ENCODE measurements at places on chromosomes 6 and 20.

DNA sequence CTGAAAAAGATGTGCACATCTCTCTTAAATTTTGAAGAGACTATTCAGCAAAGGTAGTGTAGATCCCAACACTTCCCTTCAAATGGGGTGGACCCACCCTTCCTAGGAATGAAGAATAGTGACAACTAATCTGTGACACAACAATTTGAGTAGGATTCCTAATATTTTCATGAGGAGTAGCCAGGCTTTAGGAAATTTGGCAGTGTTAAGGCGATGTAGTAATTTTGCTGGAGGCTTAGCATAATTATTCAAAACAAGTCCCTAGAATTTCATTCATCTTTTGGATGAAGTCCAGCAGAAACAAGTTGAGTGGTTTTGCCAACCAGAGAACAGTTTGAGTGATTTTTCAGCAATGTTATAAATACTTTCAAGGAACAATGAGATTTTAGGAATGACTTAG lies 52.4 kb downstream of the ELOVL4 start:
- DNase-seq = no peak

GRCh38 chr20:18637224-18637623 lies 49.4 kb downstream of the DTD1 start:
- no peak for DNase-seq

GRCh38 chr20:16069389-16070010 lies 503.7 kb downstream of the KIF16B start:
- DNase-seq = no peak

DNA sequence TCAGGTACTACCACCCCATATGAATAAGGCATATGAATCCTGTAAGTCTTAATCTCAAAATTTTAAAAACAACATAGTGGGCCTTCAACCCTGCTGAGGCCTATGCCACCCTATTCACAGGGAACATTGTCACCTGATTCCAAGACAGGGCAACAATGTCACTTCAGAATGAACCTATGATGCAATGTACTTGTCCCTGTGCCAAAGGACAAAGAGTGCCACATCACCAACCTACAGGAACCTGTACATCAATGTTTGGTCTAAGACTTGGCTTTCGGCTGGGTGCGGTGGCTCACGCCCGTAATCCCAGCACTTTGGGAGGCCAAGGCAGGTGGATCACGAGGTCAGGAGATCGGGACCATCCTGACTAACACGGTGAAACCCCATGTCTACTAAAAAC lies 318.5 kb upstream of the JARID2 start:
- DNase-seq = no peak

DNA sequence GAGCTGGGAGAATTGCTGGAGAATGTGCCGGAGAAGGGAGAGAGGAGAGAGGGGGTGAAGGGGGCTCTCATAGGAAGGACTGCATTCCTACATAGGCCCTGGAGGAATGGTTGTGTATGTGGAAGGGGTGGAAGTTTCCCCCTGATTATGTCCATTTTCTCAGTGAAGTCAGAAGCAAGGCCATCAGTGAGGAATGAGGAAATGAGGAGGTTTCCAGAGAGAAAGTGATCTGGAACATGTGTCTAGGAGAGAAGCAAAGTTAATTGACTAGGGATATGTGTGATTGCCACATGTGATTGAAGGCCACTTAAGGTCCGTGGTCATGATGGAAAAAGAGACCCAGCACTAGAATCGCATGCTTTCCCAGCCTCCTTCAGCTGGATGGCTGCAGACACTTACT lies 42.3 kb downstream of the TBPL1 start:
- no peak for DNase-seq

GRCh38 chr6:18454446-18454845 lies 67.3 kb downstream of the RNF144B start:
- DNase-seq = no peak

DNA sequence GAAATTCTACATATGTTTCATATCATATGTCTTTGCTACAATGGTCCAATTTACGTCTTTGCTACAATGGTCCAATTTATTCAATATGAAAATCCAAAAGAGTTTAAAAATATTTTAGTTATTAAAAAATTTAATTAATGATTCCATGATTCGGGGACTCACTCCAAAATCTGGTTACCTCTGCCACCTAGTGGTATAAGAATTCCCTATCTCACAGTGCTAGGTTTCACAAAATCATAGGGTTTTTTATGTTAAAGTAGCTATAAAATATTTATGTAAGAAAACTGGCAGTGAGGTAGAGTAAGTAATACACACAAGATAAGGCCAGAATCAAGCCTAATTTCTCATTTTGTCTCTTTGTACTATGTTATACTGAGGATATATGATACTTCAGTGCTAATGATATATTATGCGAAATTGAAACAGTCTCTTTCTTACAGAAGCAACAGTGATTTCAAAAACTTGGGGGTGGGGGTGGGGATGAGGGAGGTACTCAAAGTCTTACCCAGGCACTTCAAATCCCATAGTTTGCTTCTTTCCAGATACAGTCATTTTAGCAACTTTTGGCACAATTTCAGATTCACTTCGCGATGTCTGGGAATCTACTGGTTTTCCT lies 52.3 kb downstream of the HBS1L start:
- no peak for DNase-seq

- DNase-seq = no peak
Measured at GRCh38 chr6:44561832-44562665, 174.5 kb downstream of the CDC5L start.

DNA sequence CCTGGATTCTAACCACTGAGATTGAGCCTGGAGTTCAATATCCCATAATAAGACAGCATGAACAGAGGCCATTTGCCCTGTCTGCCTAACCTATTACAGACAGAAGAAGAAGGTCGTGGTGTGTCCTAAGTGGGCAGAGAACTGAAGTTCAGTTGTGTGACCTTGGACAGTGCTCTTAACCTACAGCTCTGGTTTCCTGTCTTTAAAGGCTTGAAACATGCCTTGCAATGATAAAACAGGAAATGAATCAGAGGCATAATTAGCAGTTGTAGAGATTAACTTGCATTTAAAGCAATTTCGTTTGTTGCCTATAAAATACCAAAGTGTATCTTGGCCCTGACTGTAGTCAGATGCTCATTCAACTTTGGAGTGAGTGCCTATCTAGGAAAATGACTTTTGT lies 507.2 kb upstream of the CHD6 start:
- no peak for DNase-seq

GRCh38 chr6:43842231-43842794 lies 72.3 kb downstream of the VEGFA start:
- no peak for DNase-seq

GRCh38 chr6:37655666-37656065 lies 42.0 kb downstream of the MDGA1 start:
- no peak for DNase-seq

DNA sequence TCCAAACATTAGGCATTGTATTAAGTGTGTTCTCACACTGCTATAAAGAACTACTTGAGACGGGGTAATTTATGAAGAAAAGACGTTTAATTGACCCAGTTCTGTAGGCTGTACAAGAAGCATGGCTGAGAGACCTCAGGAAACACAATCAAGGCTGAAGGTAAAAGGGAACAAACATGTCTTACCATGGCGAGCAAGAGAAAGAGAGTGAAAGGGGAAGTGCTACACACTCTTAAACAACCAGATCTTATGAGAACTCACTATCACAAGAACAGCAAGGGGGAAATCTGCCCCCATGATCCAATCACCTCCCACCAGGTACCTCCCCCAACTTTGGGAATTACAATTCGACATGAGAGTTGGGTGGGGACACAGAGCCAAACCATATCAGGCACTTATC lies 86.6 kb upstream of the TOP1 start:
- no peak for DNase-seq

DNA sequence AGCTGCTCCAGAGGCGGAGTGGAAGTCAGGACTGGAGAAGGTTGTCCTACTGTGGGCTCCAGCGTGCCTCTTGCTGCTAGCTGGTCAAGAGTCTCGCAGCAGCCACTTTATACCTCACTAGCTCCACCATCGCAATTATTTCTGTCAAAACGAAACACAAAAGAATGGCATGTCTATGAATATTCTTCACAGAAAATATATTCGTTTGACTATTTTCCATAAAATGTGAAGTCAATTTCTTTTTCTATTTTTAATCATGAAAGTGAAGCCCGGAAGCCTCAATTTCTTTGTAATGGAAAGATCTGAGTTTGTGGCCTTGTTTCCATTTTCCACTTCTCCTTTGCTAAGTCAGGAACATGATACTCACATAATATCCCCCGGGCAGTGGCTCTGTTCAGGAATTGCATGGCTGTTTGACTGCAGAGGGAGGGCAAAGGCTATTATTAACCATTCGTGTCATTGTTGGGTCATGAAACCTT lies 51.7 kb downstream of the DTD1 start:
- DNase-seq = no peak

DNA sequence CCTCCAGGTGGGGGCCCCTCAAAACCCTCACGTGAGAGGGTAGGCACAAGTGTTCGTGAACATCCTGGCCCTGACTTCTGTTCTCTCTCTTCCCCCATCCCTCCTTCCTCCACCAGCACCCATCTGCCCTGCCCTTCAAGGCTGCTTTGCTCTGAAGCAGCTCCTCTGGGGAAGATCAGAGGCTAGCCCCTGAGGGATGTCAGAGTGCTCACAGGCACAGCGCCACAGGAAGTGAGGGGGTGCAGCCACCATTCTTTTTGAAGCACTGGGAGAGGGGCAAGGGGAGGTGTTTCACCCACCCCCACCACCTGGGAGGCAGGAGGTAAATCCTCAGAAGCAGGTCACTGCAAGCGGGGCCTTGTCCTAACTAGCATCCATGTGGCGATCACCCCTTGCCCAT lies 11.4 kb downstream of the MOCS1 start:
- no peak for DNase-seq

DNA sequence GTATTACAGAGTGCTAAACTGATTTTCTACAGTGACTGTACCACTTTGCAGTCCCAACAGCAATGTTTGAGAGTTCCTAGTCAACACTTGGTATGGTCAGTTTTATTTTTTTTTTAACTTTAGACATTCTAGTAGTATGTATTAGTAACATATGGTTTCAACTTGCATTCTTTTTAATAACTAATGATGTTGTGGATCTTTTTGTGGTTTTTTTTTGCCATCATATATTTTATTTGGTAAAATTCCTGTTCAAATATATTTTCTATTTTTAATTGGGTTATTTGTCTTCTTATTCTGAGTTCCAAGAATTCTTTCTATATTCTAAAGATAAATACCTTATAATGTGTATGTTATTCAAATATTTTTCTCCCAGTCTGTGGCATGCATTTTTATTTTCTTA lies 189.4 kb upstream of the ECI2 start:
- no peak for DNase-seq

DNA sequence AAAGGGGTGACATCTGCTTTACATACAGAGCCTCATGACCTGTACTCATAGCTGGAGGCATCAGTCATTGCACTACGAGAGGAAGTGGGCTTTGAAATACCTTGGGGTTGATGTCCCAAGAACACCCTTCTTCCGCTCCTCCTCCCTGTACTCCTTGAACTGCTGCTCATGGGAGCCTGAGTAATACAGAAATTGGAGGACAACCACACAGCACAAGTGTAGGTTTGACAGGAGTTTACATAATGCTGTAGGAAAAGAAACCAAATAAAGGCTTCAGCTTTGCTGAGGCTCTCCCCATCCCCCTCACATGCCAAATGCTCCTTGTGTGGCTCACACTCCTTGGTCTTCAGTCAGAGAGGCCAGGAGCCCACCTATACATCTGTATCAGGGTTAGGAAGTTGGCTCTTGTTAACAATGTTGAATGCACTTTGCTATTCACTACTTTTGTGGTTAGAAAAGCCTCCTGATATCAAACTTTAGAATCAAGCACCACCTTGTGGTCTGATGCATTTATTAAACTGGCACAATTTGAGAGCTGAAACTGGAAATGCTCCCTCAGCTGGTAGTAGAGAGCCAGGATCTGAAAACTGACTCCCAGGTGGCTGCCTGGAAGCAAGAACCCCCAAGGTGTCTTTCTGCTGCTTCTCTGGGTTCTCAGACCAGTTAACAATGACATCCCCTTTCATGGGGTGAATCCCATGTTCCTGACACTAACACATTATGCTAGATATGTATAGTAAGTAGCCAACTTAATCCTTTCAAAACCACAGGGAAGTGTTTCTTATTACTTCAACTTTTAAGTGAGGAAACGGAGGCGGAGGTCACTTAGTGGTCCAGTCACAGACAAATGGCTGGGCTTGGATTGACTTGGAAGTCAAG lies 56.2 kb upstream of the EDN1 start:
- no peak for DNase-seq

DNA sequence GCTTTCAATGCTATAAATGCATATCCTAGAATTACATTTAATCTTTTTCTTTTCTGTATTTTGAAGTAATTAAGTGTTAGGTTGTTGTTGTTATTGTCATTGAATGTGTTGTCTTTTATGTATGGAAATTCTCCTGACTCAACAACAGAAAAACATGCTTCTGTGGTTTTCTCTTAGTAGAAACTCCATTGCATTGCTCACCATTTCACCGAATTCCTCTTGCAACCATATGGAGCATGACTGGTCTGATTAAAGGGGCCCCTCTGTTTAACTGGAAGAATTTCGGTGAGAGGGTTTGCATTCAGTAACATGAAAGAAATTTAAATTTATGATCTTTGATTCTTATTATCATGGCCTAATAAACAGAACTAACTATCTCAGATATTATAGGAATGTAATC lies 454.3 kb upstream of the JARID2 start:
- no peak for DNase-seq

GRCh38 chr20:50995506-50995905 lies 27.4 kb downstream of the KCNG1 start:
- no peak for DNase-seq

- no peak for DNase-seq
Measured at GRCh38 chr20:61799928-61800327, 265.8 kb downstream of the TAF4 start.

GRCh38 chr6:105072798-105073199 lies 107.0 kb downstream of the POPDC3 start:
- no peak for DNase-seq

DNA sequence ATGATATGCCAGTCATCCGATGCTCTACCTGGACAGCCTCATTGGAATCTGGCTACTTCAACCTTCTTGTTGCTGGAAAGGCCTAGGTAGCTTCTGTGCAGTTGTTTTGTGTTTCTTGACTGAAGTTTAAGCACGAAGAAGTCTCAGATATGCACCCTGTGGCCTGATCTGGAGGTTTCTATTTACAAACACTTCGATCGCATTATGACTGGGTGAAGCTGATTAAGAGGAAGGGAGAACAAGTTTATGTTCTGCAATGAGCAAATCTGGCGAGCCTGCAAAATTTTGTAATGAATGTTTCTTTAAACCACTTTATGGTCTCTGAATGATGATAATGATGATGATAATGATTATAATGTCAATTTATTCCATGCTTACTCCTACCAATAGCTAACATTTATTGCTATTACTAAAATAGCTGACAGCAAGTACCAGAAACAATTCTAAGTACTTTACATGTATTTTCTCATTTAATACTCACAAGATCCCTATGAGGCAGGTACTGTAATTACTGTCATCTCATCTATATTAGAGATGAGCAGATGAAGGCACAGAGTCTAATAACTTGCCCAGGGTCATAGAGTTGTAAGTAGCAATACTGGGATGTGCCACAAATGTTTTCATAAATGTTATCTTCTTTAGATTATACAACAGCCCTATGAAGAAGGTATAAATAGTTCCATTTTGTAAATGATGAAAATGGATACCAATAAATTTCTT lies 126.1 kb upstream of the UST start:
- no peak for DNase-seq

GRCh38 chr6:106782536-106783285 lies 153.3 kb downstream of the QRSL1 start:
- DNase-seq = no peak

- DNase-seq = no peak
Measured at GRCh38 chr6:144469144-144469575, 184.0 kb downstream of the UTRN start.

Data from ecto neural progenitor cell (in vitro differentiated cells).